Right renal pelvis (tissue), 4 donors: ENCODE measurements at places on chromosomes 1 and 21.

GRCh38 chr1:184890539-184890973 lies 83.8 kb downstream of the NIBAN1 start:
- DNase-seq, result no peak

DNA sequence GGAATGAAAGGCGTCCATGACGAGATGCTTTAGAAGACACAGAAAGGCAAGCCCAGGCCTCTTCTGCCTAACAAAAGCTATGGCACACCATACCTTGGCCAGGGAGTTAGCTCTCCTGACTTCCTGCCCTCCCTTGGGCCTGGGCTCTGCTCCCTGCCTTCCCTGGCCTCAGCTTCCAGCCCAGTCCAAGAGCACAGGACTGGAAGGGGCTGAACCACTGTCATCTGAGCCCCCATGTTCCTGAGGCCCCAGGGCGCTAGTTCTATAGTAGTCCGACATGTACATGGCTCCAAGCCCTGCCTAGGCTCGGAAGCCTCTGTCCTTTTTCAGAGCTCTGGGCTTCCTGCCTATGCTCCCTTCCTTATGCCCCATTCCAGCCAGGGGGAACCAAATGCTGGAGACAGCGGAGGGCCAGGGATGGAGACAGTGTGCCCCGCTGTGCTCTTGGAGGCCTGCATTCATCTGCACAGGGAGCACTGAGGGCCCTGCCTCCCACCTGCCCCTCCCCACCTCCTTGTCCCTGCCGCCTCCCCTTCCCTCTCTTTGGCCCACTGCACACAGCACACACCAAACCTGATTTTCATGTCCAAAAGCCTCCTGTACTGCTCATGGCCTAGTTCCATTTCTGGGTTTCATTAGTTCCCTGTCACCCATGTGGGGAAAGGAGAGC lies 240.1 kb downstream of the RHOU start:
- DNase-seq, result no peak

- no peak for DNase-seq
These were observed 381.1 kb upstream of the PKN2 start for GRCh38 chr1:88302843-88303486.

DNA sequence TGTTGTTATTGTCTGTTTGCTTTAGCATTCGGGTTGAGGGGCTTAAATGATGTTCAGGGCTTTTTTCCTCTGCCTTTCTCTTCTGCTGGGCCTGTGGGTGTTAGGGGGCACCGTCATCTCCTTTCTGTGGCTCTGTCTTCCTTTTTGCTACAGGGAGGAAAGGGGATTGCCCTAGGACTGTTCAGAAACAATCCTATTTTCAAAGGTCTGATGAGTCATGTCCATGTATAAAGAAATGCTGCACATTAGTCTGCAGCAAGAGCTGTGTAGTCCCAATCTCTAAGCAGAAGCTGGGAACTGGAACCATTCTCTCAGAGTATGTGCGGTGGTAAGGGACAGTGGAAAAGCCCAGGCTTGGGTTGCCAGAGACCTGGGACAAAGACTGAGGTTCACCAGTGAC lies 462.3 kb downstream of the OMA1 start:
- no peak for DNase-seq

- peak; percentile 74 for DNase-seq
These were observed 58.4 kb upstream of the CACNA1E start for GRCh38 chr1:181424786-181425403.

- DNase-seq, result peak; percentile 13
These were observed 18.5 kb downstream of the SH3BP5L start for GRCh38 chr1:248807067-248807737.
